ENCODE measurements at places on chromosomes 7 and 10. TPM values are rescaled to one million over a fixed set of nuclear protein-coding genes. Genes with fewer than 3 reads are reported as not detected.
A peak's percentile ranks its signal among the peaks of the same experiment; 100 is the strongest.

DNA sequence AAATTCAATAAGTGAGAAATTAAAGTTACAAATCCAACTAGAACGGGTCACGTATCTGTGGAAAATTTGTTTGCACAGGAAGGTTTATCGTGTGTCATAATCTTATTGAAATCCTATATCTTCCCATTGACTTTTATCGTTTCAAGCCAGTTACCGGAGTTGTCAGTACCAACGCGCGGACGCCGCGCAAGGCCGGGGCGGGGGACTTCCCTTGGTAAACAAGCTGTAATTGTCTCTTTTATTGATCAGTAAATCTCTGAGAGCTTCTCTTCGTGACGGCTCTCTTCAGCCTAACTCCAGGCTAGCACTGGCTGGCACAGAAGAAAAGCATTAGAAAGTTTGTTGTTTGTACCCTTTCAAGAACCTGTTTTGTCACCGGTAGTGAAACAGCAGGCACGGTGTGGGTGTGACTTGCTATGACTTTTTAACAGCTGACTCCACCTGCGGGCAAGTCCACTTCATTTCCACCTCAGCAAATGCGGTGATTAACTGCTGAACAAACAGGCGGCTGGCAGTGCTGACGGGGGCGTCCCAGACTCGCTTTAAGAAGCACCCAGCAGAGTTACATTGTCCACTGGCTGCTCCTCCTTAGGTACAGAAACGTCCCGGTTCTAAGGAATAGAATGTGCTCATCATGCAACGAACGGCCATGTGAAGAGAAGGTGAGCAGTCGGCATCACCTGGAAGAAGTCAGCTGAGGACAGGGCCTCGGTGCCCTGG, 215.8 kb downstream of the MAD1L1 start:
- DNase-seq, result no peak

- no peak for DNase-seq
These were observed 115.6 kb downstream of the TSPAN12 start for GRCh38 chr7:120742372-120742771.

DNA sequence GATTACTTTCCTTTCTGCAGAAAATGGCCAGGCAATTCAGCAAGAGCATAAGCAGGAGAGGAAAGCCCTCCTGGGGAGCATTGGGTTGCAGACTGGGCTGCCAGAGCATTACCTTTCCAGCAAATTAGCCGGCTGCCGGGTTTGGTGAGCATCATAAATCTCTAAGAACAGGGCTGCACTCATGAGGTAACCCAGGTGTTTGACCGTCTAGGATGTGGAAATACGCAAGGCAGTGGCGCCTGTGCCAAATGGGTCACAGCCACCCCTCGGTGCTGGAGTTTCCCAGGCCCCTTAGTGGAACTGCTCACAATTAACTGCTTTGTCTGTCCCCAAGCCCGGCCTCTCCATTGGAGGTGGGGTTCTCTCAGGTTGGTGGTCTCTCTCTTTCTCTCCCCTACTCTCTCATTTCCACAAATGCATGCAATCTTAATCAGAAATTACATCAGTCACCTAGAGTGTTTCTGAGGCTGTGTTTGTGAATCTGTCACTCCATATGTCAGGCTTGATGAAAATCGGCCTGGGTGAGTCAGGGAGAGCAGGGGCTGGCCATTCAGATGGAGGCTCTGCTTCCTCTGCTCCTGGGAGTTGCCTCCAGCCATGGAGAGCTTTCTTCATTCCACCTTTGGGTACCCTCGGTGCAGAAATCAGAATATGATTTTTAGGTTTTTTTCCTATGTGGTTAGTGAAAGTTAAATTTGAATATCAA, 26.7 kb downstream of the PTN start:
- DNase-seq, result no peak

DNA sequence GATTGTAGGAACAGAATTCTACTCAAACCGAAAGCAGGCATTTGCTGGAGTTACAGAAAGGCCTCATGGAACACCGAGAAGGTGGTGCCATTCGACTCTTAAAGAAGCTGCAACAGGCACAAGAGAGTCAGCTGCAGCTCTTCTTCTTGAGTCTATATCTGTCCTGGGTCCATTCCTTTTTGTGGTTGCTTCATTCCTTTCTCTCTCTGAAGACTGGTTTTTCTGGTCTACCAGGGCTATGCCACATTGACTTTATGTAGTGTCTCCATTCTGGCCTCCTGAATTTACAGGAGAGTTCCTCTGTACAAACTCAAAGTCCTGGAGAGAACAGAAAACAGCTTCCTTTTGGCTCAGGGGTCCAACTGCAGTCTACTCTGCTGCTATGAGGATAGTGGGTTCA, 132.8 kb downstream of the CFTR start:
- DNase-seq, result no peak

DNA sequence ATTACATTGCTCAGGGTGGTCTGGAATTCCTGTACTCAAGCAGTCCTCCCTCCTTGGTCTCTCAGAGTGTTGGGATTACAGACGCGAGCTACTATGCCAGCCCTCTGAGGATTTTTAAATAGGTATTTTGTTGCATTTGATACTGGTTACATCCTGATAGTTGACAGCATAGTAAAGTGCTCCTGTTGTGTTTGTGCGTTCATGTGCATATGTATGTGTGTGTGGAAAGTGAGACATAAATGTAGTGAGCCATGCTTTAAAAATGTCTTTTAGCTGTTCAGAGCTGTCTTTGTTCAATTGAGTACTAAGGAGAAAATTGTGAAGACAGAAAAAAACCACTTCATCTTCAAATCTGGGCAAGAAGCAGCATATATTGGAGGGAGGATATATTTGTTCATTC, 27.8 kb downstream of the ZNRF2 start:
- DNase-seq, result no peak

DNA sequence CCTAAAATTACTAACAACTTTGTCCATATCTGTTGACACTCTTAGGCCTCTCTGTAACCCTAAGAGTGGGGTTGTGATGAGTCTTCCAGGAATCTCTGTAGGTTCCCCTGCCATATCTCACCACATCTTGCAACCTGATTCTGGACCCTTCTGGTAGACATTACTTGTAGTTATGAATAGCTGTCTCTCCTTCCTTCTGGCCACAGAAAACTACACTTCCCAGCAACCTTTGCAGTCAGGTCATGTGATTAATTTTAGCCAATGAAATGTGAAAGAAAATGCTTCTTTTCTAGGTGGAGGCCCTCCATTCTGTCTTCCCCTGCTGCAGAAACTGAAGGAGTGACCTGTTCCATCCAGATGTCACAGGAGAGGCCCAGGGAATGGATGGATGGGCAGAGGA, 147.6 kb upstream of the AOAH start:
- no peak for DNase-seq

DNA sequence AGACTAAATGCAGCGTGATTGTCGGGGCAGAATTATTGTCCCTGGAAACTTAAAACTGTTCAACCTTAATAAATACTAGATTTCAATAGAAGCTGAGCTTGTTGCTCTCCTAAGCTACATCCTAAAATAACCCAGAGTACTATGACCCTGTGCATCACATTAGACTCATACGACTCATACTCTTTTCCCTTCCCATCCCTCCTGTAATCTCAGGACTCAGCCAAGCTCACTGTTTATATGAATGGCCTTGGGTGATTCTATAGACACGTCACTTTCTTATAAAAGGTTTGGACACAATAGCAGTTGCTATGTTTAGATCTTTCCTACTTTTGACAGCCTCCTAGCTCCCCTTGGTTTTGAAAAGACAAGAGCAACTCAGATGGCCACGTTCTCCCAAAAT, 17.2 kb downstream of the TCF7L2 start:
- DNase-seq, result no peak

- DNase-seq, result no peak
These were observed 83.6 kb upstream of the SEMA3C start for GRCh38 chr7:81002421-81002820.

GRCh38 chr7:127908430-127909258, 122.6 kb downstream of the LRRC4 start:
- no peak for DNase-seq

DNA sequence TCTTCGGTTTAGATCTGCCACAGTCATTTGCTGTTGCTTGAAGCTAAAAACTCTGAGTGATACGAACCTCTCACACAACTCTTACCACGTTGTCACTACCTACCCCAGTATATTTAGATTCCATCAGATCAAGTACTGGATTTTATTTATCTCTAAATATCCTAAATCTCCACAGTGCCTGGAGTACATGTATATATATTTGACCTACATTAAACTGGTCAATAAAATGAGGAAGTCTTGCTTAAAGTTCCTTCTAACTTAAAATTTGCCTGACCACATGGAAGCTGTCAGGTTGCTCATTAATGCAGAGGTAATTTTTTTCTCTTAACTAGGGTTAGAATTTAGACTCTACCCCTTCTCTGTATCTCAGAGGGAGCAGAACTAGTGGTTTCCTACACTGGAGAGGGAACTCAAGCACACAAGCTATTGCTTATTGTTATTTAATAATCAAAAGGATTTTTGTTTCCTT, 3.1 kb upstream of the MACC1 start:
- DNase-seq, result no peak

- DNase-seq, result no peak
These were observed 167.1 kb upstream of the SMIM30 start for GRCh38 chr7:113285411-113285810.

GRCh38 chr10:68231106-68231816, 652 bp downstream of the ATOH7 start:
- peak; percentile 87 for DNase-seq

- peak; percentile 38 for DNase-seq
These were observed 121.4 kb downstream of the CDK14 start for GRCh38 chr7:90717296-90718060.

DNA sequence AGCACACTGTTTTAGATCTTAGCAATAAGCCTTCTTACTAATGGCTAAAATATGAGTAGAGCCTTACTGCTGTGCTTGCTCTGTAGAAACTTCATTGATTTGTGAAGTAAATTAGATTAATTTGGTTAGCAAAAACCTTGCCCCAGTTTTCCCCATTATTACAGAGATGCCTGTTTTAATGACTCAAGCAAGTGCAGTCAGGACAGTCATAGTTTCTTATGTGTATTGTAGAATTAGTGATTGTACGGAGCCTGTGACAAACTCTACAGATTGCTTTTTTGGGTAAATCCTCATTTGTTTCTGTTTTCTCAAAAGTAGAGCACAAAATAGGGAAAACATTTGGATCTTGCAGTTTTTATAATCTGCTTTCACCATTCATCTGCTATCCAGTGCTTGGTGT, 7.0 kb downstream of the TAX1BP1 start:
- no peak for DNase-seq

- no peak for DNase-seq
These were observed 108.6 kb downstream of the SEMA3A start for GRCh38 chr7:84085998-84086397.

DNA sequence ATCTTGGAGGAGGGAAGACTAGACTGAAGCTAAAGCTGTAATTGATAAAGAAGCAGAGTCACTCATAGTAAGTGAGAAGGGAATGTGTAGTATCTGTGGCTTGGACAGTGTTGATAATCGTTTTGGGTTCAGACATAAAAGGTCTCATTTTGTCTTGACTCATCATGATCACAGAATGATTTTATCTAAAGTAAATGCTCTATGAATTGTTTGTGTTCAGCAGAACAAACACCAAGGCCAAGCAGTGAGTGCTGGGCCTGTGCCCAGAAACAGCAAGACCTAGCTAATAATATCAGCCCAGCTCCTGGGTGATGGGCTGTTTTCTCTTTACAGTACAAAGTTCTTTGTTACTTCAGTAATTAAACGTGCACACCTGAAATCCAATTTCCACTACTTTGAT, 26.7 kb upstream of the CD36 start:
- peak; percentile 40 for DNase-seq

GRCh38 chr7:64887756-64888508, 15.1 kb upstream of the ZNF273 start:
- DNase-seq, result no peak

GRCh38 chr10:89002226-89002978, 11.8 kb downstream of the FAS start:
- DNase-seq, result no peak

- DNase-seq, result no peak
These were observed 19.7 kb downstream of the ADCY1 start for GRCh38 chr7:45593877-45594276.

- no peak for DNase-seq
These were observed 279.2 kb downstream of the CXCL12 start for GRCh38 chr10:44105696-44106095.

DNA sequence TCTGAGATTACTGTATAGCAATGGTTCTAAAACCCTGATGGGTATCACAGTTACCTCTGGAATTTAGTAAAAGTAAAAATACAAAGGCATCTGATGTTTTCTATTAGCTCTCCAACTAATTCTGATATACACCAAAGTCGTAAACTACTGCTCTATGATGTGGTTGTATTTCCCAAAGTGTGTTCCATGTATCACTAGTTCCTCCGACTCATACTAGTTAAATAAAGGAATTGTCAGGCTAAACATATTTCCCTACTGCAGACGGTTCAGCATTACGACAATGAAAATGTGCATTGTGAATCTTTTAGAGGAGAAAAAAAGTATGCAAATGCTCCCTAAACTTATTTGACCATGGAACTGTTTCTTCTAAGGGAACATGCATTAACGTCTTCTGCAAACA, 38.9 kb downstream of the ZNF365 start:
- no peak for DNase-seq

- no peak for DNase-seq
These were observed 124.0 kb downstream of the TRRAP start for GRCh38 chr7:99002148-99002826.

DNA sequence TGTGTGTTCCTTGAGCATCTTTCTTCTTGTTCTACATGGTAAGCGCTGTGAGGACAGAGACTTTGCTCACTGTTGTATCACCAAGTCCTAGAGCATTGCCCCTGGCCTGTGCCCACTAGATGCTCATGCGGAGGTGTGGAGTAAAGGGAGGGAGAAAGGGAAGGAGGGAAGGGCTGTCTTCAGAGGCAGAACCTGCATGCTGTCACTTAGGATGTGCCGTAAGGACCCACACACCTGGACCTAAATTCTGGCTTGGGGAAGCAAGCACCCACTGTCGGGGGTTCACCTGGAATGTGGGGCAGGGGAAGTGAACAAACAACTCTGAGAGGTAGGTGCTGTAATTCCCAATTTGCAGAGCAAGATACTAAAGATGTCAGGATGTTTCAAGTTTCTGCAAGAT, 129.5 kb downstream of the PTPN20 start:
- no peak for DNase-seq

GRCh38 chr7:40244226-40244625, 109.4 kb downstream of the SUGCT start:
- DNase-seq, result no peak

DNA sequence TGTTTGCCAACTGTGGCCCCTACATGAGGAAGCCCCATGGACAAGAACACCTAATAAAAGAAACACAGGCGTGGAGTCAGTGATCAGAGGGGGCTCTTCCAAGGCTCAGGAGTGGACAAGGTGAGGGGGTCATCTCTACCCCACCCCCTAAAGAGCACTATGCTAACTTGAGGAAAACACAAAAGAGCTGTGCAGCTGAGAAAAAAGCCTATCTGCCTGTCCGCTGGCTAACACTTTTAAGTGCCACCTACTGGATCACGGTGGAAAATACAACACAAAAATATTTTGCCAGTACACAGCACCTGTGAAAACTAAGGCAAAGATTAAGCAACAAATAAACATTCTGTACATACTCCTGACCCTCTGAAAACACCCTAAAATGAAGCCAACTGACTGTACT, 53.1 kb upstream of the COBL start:
- peak; percentile 51 for DNase-seq

Gene CLDN15
- total RNA-seq, result 11.4 TPM

Gene NAT16
- not detected for total RNA-seq

Gene TMEM213
- 0.03 TPM for total RNA-seq

Gene DNAJC12
- 13.4 TPM for total RNA-seq

Gene MAP3K8
- total RNA-seq, result 15.5 TPM

Gene CREB5
- total RNA-seq, result 27.9 TPM

Gene RET
- total RNA-seq, result 0.50 TPM

Gene HOXA11
- total RNA-seq, result 6.4 TPM

Gene ZNF680
- total RNA-seq, result not detected

Gene C10orf105
- not detected for total RNA-seq

All from hepatocyte (in vitro differentiated cells).